ENCODE measurements at places on chromosomes 2 and 18.
A peak's percentile ranks its signal among the peaks of the same experiment; 100 is the strongest.

GRCh38 chr18:34339155-34339554, 114.4 kb upstream of the NOL4 start:
- no peak for DNase-seq

DNA sequence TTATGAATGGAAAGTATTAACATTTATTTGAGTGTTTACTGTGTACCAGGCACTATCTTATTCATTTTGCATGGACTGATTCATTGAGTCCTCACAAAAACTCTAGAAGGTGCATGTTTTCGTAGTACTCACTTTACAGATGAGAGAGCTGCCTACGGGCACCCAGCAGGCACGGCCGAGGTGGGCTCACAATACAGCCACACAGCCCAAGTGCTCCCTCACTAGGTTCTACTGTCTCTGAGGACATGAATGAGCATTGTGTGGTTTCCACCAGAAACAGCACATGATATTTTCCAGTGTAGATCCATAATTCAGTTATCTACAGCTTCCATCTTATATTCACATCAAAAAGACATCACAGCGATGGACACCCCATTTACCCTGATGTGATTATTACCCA, 101.4 kb downstream of the FTCDNL1 start:
- no peak for DNase-seq

DNA sequence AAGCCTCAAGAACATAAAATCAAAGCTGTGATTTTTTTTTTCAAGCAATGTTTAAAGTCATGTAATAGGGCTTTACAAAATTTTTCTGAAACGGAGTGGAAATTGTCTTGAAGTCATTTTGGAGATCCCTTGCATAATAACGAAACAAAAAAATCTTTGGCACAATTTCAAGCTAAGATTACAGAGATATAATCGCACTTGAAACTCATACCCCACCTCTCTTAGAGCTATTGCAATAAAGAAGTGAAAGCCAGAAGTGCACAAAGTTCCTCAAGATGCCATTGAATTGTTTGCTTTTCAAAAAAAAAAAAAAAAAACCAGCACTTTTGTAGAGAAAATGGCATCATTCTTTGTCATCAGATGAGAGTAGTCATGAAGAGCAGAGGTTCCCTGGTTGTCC, 152.3 kb downstream of the PAX3 start:
- DNase-seq = no peak

GRCh38 chr2:218798767-218799504, 17.0 kb downstream of the CYP27A1 start:
- no peak for DNase-seq

DNA sequence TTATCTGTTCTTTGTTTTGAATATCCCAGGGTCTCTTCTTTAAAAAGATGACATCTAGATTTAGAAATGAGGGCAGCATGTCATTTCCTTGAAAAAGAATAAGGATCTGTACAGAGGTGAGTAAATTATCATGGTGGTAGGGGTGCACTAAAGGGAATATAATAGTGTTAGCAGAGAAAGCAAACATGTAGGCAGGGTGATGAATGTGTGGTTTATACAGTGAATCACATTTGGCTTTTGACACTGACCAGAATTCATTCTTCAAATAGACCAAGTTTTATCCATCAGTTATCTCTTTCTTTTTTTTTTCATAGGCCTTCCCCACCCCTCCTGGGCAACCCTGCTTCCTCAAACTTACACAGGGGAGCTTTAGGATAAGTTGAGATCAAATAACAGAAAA, 184.5 kb upstream of the LRP1B start:
- DNase-seq = no peak

DNA sequence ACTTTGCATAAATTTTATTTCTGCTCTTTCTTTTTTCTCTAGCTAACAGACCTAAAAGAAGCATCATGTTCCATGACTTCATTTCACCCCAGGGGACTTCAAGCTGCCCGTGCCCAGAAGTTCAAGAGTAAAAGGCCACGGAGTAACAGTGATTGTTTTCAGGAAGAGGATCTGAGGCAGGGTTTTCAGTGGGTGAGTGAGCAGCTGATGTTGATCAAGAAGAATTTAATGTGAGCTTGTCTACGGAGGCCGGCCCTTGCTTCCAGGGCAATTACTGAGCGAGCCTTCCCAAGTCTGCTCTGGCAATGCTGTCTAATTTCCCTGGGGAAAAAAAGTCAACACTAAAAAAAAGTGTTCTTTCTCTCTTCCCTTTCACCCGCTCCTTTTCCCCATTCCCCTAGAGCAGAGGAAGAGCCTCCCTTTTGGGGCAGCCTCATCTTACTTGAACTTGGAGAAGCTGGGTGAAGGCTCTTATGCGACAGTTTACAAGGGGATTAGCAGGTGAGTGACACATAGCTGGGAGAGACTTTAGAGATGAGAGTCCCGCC, 1.2 kb downstream of the CDK15 start:
- peak; percentile 85 for DNase-seq

GRCh38 chr2:85659324-85659981, 8.5 kb downstream of the SFTPB start:
- DNase-seq = no peak

- peak; percentile 69 for DNase-seq
Observed at GRCh38 chr18:23228102-23229061, 93.1 kb downstream of the CABLES1 start.

- no peak for DNase-seq
Observed at GRCh38 chr18:22971038-22971437, 37.9 kb downstream of the RBBP8 start.

GRCh38 chr18:5106730-5107129, 90.3 kb downstream of the AKAIN1 start:
- DNase-seq = no peak

- DNase-seq = no peak
Observed at GRCh38 chr2:60629801-60630385, 76.4 kb upstream of the BCL11A start.

Data from fibroblast of skin of right biceps (primary cell).